HCT116 (cell line): ENCODE measurements at places on chromosomes 13 and 19. TPM values are rescaled to one million over a fixed set of nuclear protein-coding genes. Genes with fewer than 3 reads are reported as not detected.

DNA sequence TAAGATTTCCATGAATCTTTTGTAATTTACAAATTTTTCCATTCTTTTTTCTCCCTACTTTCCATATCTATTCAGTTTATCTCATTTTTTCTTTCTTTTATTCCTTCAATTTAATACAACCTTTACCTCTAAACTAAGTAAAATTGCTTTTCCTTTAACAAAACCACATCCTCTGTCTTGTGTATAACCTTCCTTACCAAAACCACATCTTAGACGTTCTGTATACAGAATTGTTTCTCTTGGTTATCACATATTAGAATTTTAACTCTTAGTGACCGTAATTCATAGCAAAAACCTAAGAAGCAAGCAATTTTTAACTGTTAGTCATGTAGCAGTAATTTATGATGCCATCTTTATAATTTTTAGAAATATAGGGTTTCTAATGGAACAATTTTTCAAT lies 15.0 kb downstream of the PPP5C start:
- H3K4me3 ChIP-seq = no peak overlapping the region
- no peak overlapping the region for H3K27ac ChIP-seq
- no peaks in the 10 kb centered on the region for H3K4me1 ChIP-seq
- DNase-seq = no peak
- H3K36me3 ChIP-seq = peaks cover 23% of the 10 kb centered on the region

DNA sequence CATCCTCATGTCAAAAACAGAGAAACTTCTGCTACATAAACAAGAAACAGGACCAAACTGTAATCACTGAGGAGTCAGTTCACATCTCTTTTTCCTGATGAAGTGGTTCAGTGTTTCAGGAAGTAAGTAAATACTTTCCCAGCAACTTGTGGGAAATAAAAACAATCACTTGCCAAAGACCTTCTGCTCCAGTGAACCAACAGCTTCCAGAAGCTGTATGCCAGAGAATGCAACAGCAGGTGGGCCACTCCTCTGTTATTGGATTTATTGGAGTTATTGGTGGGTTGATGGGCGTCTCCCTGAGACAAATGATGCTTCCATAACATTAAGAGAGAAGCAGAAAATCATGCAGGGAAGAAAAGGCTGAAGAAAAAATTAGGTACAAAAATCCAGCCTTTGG lies 9.9 kb downstream of the SLC6A16 start:
- peaks cover 2% of the 10 kb centered on the region; the same call in 1 of the 2 replicates for H3K36me3 ChIP-seq
- no peak overlapping the region for H3K4me3 ChIP-seq
- DNase-seq = no peak
- H3K4me1 ChIP-seq = no peaks in the 10 kb centered on the region
- no peaks in the 10 kb centered on the region for H3K27me3 ChIP-seq

- peaks cover 7% of the 10 kb centered on the region; the same call in 1 of the 2 replicates for H3K4me1 ChIP-seq
- no peak overlapping the region for H3K4me3 ChIP-seq
- DNase-seq = no peak
- H3K27ac ChIP-seq = no peak overlapping the region
- no peaks in the 10 kb centered on the region for H3K36me3 ChIP-seq
Measured at GRCh38 chr19:49431330-49431749, 6.2 kb downstream of the GFY start.

Gene FFAR1
- total RNA-seq = not detected
